T-helper 2 cell (primary cell): ENCODE measurements at places on chromosomes 11 and 22.

- DNase-seq = no peak
Observed at GRCh38 chr22:27798511-27799014, 3.0 kb downstream of the MN1 start.

DNA sequence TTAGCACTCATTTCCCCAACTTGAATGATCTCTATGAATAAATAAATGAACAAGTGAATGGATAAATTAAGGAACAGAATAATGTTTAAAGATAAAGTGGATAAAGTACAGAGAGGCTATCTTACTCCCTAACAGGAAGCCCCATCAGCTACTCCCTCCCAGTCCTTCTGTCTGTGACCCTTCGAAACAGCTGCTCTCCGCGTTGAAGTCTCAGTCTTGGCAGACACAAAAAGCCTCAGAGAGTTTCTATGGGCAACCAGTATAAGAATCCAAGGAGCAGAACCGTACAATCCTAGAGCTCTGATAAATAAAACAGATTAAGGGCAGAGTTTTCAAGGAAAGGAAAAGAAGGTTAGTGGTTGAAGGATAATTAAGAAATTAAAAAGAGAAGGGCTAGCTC lies 35.0 kb downstream of the GUCY1A2 start:
- no peak for DNase-seq

GRCh38 chr22:42883121-42883520 lies 26.0 kb upstream of the ARFGAP3 start:
- DNase-seq = no peak

- DNase-seq = no peak
Observed at GRCh38 chr22:40396882-40397281, 26.5 kb downstream of the SGSM3 start.

- no peak for DNase-seq
Observed at GRCh38 chr11:9273376-9274336, 8.5 kb upstream of the DENND5A start.

DNA sequence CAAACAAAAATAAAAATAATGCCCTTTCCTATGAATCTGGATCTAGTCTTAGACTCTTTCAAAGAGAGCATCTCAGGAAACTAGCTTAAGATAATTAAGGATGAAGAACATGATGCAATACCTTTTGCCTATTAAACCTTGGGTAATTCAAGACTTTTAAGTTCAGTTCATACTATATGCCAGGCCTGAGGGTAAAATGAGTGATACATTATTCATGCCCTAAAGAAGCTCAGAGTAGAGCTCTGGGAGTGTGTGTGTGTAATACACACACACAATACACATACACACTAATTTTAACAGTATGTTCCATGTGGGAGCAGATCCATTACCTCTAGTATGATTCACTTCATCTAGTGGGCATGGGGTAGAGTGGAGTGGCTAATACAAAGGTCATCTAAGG lies 651.4 kb upstream of the CHORDC1 start:
- DNase-seq = no peak

DNA sequence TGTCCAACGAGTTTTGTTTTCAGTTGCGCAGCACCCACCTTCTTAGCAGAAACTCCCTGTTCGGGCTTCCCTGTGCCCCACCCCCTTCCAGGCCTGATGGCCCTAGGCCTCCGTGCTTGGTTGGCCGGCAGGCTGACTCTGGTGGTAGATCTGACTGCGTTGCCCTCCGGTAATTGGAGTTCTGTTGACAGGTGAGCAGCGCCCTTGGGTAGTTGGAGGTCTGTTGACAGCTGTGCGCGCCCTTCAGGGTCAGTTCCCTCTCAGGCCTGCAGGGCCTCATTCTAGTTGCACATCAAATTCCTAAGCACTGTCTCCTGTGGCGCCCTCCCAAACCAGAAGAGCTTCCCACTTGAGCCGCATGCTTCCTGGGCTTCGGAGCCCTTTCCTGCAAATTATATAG lies 776 bp downstream of the DGCR6 start:
- DNase-seq = no peak

GRCh38 chr22:41308054-41308453 lies 6.7 kb downstream of the ZC3H7B start:
- DNase-seq = no peak

DNA sequence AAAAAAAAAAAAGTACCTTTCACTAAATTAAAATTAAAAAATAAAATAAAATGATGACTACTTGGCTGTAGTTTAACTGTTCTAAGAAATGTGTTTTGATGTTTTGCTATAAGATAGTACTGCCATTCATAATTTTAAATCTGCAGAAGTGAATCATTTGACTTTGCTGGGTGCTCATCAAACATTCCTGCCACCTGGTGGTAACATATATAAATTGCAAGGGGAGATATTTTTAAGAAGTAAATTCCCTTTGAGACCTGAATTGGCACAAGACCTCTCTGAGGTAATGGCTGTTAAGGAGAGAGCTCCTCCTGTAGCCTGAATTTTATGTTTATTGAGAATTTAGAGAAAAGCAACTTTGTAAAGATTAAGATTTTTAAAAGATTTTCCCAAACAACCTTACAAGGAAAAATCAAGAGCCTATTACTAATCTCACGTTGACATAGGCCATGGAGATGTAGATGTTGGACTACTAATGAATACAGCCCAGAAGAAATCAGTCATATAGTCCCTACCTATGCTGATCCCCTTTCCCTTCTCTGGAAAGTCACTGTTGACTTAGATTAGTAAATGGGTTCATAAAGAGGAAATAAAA lies 11.9 kb upstream of the NARS2 start:
- peak; percentile 54 for DNase-seq

GRCh38 chr11:128775468-128775867 lies 81.6 kb downstream of the FLI1 start:
- DNase-seq = no peak

- DNase-seq = no peak
Observed at GRCh38 chr11:102462610-102463009, 10.0 kb upstream of the TMEM123 start.

GRCh38 chr11:129790106-129790505 lies 25.5 kb upstream of the TMEM45B start:
- no peak for DNase-seq

DNA sequence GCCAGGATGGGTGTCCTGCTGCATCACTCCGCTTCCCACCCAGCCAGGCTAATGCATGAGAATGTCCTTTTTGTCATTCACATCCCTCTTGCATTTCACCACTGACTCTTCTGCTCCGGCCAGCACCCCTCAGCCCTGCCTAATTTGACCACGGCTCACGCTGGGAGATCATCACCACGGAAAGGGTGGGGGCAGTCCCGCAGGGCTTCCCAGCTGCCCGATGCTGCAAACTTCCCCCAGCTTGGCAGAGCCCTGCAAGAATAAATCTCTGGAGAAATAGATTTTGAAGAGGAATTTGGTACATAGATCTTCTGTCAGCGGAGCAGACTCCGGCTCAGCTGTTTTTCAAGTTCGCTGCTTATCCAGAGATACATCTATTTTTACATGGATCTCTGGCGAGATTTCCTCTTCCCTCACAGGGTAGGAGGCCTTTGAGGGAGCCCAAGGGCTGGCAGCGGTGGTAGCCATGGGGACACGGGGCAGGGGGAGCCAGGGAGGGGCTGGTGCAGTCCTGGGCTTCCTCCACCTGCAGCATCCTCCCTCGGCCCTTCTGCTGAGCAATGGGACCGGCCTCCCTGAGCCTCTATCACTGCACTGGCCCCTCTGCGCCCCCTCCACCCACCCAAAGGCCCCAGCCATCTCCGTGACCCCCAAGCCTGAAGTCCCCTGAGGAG lies 62.6 kb downstream of the BUD13 start:
- no peak for DNase-seq

DNA sequence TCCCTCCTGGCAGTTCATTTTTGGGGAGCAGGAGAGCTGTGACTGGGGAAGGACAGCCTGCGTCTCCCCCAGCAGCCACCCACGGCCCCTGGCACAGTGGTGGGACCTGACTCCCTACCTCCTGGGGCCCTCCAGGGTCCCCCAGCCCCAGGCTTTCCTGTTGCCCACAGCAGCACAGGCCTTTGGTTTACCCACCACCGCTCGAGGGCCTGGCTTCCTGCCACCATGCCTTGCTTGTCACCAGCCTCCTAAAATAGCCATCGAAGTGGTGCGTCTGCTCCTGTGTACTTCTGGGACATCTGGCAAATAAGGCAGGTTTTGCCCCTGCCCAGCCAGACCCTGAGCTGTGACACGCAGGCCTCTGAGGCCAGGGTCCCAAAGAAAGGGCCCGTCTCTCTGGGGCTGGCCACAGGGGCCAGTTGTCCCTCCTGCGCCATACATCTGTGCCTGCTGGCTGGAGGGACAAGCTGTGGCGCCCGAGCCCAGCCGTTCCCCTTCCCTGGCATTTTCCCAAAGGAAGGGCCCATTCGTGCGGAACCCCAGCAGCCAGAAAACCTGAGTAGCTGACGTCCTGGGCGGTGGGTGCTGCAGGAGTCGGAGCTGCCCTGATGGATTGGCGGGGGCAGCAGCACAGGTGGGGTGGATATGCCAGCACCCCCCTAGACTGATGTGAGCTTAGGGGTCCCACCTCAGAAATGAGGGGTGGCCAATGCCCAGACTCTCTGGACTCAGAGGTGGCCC lies 14.6 kb downstream of the PHLDA2 start:
- DNase-seq = no peak

- no peak for DNase-seq
Observed at GRCh38 chr11:108549319-108549885, 44.2 kb downstream of the EXPH5 start.

GRCh38 chr11:96012086-96012824 lies 88.3 kb upstream of the MTMR2 start:
- peak; percentile 63 for DNase-seq

- DNase-seq = no peak
Observed at GRCh38 chr11:37026741-37027140, 428.7 kb upstream of the RAG2 start.

DNA sequence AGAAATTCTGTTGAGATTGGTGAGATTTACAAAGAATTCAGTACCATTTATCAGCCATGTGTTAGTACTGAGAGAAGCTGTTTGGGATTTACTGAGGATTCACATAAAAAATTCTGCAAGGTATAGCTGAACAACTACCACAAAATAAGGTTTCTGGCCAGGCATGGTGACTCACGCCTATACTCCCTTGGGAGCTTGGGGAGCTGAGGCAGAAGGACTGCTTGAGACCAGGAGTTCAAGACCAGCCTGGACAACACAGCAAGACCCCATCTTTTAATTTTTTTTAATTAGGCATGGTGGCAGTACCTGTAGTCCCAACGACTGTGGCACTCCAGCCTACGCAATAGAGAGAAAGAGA lies 86.7 kb downstream of the SIK3 start:
- DNase-seq = no peak

DNA sequence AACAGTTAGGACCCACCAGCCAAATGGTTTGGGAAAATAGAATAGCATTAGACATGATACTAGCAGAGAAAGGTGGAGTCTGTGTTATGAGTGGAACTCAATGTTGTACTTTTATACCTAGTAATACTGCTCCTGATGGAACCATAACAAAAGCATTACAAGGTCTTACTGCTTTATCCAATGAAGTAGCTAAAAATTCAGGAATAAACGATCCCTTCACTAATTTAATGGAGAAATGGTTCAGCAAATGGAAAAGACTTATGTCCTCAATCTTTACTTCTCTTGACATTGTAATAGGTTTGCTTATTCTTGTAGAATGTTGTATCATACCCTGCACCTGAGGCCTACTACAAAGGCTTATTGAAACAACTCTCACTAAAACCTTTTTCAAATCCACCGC lies 50.2 kb downstream of the ZNF280B start:
- DNase-seq = no peak
